ENCODE measurements at places on chromosomes 6 and 20. TPM values are rescaled to one million over a fixed set of nuclear protein-coding genes. Genes with fewer than 3 reads are reported as not detected.

PI3 gene
- total RNA-seq = not detected

GRCh38 chr6:104214901-104215300, 644.8 kb downstream of the HACE1 start:
- no peak for DNase-seq

SDHAF4 gene
- total RNA-seq = 14.3 TPM

GRCh38 chr6:73774311-73774774, 78.3 kb downstream of the CD109 start:
- DNase-seq = no peak

- DNase-seq = no peak
Measured at GRCh38 chr6:42294759-42295158, 77.1 kb upstream of the MRPS10 start.

GRCh38 chr6:82022614-82023129, 224.9 kb downstream of the IBTK start:
- no peak for DNase-seq

TAAR6 gene
- not detected for total RNA-seq

Measured in activated CD4-positive, alpha-beta T cell treated with anti-CD3 and anti-CD28 coated beads, Interleukin-2, amount 10 ng/mL, durations not matched to agents 24 days and 14 days (primary cell).